ENCODE measurements at places on chromosomes 2 and 18. TPM values are rescaled to one million over a fixed set of nuclear protein-coding genes. Genes with fewer than 3 reads are reported as not detected.

GRCh38 chr2:16669388-16669787 lies 3.8 kb upstream of the CYRIA start:
- DNase-seq, result no peak

GRCh38 chr2:140551287-140551686 lies 1579.5 kb downstream of the LRP1B start:
- DNase-seq, result no peak

DNA sequence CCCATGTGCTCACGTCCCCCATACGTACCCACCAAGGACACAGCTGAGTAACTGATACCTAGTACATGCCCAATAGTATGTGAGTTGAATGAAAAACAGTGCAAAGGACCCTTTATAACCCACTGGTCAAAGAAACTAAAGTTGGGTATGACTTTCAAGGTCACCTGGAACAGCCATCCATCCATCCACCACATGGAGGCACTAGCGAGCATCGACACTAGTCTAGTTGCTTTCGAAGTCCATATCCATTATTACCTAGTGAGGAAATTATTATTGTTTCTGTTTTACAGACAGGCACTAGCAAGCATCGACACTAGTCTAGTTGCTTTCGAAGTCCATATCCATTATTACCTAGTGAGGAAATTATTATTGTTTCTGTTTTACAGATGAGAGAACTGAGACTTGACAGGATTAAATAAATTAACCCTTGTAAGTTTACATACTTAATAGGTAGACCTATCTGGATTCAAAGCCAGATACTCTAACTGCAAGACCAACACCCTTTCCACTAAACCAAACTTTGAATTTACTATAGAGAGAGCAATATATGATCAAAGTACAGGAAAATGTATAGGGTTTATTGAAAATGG lies 233.7 kb downstream of the METTL4 start:
- DNase-seq, result peak; percentile 50

LRRFIP1 gene
- 52.2 TPM for total RNA-seq
